ENCODE measurements at places on chromosomes 16 and 17. TPM values are rescaled to one million over a fixed set of nuclear protein-coding genes. Genes with fewer than 3 reads are reported as not detected.

DNA sequence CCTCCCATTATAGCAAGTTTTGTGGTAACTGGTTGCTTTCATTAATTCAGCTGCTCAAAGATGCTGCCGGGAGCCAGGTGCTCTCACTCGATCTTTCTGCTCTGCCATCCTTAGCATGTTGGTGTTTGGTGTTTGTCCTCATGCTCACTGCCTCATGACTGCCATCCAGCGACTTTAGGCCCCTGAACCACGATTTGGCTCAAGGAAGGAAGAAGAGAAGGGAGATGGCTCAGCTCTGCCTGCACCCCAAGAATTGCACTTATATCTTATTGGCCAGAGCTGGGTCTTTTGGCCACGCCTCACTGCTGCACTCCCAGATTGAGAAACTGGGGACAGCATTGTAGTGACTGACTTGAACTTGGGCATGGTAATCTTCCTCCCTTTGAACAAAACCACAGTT is 52.7 kb downstream of the ARSG start:
- DNase-seq = no peak

- no peak for DNase-seq
Measured at GRCh38 chr17:81491761-81492160, 20.8 kb downstream of the ACTG1 start.

DNA sequence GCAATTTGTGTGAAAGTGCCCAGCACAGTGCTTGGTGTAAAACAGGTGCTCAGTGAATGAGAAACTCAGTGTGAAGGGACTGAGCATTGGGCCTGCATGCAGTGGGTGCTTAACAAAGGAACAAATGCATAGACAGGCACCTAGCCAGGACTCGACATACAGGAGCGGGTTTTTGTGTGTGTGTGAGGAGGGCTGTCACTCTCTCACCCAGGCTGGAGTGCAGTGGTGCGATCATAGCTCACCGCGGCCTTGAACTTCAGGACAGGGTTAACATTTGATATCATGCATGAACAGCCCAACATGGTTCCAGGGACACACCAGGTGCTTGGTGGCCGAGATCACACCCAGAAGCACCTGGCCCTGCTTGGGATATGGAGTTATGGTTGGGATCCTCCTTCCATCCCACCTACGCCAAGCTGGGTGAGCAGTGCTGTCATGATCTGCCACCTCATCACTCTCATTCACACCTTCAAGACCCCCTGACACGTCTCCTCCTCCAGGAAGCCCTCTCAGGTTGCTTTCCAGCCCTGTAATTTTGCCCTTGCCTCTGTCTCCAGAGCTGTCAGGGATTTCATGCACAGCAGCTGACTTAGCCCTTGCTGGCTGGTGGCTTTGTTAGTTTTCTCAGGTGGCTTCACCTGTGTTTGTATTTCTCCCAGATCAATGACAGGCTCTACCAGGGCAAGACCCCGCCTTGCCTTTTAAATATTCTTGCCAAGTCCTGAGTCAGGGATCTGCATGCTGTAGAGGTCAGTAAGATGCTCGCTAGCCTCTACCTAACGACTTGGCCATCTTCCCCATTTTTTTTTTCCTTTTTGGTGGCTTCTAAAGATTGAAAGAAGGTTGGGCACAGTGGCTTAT is 66.4 kb downstream of the OR1D5 start:
- DNase-seq = no peak

- DNase-seq = no peak
Measured at GRCh38 chr17:30897311-30897710, 8.7 kb downstream of the TEFM start.

- no peak for DNase-seq
Measured at GRCh38 chr17:596763-597644, 117.6 kb downstream of the VPS53 start.

DNA sequence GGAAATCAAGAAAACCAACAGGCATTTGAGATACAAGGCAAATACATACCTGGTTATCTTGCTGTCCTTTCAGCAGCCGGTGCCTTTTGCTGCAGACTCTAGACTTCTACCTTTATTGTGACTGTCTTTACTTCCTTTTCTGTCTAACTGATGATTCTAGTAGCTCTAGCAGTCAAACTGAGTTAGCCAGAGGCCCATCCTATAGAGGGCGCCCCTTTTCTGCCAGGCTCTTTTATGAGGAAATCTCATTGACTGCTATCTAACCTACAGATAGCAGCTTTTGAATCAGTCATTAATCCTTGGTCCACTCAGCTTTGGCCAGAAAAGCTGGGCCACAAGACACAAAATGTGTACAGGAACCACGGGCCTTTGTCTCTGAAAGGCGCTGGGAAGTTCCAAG is 87.5 kb upstream of the WSB1 start:
- DNase-seq = no peak

ZFP3 gene
- 0.15 TPM for total RNA-seq

DNA sequence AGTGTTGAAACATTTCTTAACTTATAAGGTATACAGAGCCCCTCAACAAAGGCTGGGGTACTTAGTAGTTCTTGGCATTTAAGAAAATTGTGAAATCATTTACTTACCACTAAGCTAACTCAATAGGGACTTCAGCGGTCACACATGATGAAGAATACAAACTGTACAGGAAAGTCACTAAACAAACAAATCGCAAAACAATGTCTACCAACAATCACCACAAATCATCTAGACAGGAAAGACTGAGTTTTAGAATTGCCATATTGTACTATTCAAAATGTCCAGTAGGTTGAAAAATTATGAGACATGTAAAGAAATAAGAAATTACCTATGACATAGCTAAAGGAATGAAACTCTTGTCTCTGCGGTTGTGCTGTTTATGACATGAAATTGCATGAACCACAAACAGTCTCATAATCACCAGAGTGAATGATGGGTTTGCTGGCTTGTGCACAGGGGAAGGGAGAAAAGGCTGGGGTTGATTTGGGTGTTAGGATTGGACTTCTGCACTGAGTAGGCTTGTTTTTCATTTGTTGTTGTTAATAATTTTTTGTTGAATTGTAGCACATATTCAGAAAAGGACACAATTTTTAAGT is 441.1 kb upstream of the MON1B start:
- no peak for DNase-seq

NPIPA5 gene
- 1.0 TPM for total RNA-seq

EVPL gene
- 0.99 TPM for total RNA-seq
